PC-9 (cell line): ENCODE measurements at places on chromosomes 4 and X. TPM values are rescaled to one million over a fixed set of nuclear protein-coding genes. Genes with fewer than 3 reads are reported as not detected.

The DKK2 gene
- not detected in 2 replicates for total RNA-seq

The RAB33A gene
- total RNA-seq = 0.57 and 0.95 TPM in 2 replicates

The RNF150 gene
- 0.15 and 0.75 TPM in 2 replicates for total RNA-seq

The APLN gene
- total RNA-seq = 0.13 TPM in 2 replicates

The CLDN2 gene
- not detected in 2 replicates for total RNA-seq

The TCEAL2 gene
- total RNA-seq = not detected in 2 replicates

The SPATA4 gene
- total RNA-seq = 0.43 and 1.1 TPM in 2 replicates

The UGT2B11 gene
- not detected in 2 replicates for total RNA-seq

The ZNF827 gene
- total RNA-seq = 22.4 and 24.1 TPM in 2 replicates

The MAP3K15 gene
- total RNA-seq = not detected in 2 replicates

The ERCC6L gene
- 6.5 and 10.0 TPM in 2 replicates for total RNA-seq

GRCh38 chr4:5804656-5805055 lies 88.2 kb downstream of the CRMP1 start:
- no peak for DNase-seq

GRCh38 chr4:158395889-158396288 lies 125.8 kb upstream of the RXFP1 start:
- DNase-seq = no peak

DNA sequence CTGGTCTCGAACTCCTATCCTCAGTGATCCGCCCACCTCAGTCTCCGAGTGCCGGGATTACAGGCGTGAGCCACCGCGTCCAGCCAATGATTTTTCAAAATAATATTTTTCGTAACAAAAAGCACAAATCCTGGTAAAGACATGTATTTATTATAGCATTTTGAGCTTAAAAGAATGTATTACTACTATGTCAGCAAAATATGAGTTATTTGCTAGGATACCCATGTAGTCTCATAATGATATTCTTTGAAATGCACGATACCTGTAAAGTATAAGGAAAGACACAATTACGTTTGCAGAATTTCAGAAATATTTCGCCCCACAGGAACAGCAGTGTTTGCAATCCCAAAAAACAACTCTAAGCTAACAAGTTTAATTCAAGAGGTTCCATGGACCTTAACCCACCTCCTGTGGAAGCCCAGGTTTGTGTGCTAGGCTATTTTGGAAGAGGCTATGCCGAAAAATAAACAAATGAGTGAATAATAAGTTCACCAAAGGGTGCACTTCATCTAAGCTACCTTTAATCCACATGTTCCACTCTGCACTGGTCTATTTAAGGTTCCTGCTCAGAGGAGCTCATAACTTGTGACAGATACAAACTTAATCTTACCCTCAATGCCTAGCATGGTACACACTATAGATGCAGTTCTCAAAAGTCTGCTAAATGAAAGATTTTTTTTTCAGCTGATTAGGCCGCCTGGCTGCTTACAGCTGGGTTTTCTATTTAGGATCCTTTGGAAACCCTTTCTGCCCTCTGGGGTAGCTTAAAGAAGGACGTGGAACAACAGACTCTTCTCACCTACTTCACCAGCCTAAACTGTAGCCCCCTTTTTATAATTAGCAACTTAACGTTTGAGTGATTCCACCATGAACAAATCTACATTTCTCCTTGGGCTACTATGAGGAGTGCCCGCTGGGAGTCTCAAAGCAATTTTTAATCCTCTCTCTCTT lies 5.0 kb downstream of the FRYL start:
- no peak for DNase-seq

DNA sequence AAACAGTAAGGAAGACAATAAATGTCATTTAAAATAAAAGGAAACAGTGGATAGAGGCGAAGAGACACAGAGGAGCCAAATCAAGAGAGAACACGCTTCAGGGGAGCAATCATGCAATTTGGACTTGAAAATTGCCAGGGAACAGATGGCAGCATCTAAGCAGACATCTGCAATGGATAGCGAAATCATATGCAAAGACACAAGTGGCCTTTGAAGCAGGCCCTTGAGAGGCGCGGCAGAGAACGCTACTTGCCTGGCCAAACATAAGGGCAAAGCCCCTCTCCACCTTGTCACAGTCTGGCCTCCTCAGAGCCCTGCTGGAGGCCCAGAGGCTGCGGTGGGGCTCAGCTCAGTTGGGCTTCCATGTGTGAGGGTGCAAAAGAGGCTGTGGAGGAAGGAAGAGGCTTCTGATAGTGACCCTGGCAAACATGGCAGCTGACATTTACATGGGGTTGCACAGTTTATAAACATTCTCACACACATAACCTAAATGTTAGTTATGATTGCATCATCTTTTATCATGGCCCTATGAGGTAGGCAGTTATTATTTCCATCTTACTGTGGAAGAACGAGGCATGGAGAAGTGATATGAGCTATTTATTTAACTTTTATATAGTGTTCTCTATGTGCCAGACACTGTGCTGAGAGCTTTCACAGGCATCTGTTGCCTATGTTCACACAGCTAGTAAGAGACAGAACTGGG lies 18.3 kb downstream of the ADGRG4 start:
- no peak for DNase-seq

GRCh38 chr4:5711479-5712184 lies 631 bp downstream of the EVC start:
- DNase-seq = no peak

GRCh38 chr4:83618431-83618830 lies 82.5 kb downstream of the GPAT3 start:
- peak; percentile 50 for DNase-seq

- DNase-seq = no peak
Observed at GRCh38 chr4:186617921-186618320, 62.6 kb upstream of the MTNR1A start.

- no peak for DNase-seq
Observed at GRCh38 chrX:114178126-114178525, 405.8 kb upstream of the HTR2C start.

- DNase-seq = peak; percentile 75
Observed at GRCh38 chr4:189940178-189941004, at the start of gene FRG1. Gene FRG1 (plus strand): TSS chr4:189940872. CDS start chr4:189941010, 138 bp downstream.

DNA sequence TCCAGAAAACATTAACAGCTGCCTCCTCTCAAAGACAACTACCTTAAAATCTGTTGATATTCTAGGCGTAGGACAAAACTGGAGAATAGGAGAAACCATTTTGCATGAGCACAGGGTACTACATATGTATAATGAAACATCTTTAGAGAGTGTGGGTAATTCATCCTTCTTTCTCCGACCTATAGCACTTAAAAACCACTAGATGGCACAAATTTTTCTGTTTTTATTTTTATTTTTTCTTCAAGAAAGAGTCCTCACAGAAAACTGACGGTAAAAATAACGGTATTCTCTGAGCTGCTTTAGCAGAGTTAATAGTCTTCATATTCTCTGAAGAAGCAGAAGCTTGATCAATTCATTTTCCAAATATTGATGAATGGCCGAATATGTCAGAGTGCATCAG lies 14.6 kb downstream of the SMIM31 start:
- no peak for DNase-seq

GRCh38 chr4:2803624-2804448 lies 11.0 kb downstream of the SH3BP2 start:
- peak; percentile 78 for DNase-seq

DNA sequence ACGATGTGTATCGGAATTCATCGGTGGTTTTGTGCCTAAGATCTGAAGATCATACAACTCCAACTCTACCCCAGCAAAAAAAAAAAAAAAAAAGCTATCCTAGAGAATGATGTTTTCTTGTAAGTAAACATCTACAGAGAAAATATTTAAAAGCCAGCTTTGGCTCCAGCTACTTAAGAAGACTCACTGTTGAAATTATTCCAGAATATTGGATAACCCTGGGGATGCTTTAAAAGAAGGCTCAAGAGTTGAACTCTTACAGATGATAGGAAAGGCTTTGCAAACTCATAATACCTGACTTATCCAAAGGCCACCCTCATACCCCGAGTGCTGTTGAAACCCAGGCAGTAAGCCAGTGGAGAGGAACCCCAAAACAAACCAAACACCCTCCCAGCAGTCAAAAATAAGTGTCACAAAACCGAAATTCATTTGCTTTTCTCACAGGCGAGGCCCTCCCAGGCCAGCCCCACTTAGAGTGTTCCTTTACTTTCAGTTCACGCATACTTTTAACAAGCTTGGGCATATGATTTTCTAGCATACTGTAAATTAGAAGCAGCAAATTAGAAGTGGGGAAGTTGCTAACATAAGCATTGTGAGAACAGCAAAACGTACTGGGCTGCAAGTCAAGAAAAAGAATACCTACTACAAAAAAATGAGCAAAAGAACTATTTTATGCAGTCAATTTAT lies 2.7 kb upstream of the AMELX start:
- no peak for DNase-seq

DNA sequence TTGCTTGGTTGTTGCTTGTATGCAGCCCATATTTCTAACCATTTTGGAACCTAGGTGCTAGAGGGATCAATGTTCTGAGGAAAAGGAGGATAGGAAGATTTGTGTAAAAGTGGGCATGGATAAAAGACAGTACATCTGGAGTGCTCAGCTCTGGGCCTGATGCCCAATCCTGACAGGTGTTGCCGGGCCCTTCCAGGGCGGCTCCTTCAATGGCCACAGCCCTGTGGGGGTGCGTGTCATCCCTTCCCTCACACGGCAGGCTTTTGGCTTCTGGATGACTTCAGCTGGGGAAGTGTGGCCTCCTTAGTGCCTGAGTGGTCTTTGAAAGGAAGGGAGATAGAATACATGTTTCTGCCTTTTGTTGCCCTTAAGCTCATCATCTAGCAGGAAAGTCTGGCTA lies 47.2 kb downstream of the NELFA start:
- DNase-seq = no peak

DNA sequence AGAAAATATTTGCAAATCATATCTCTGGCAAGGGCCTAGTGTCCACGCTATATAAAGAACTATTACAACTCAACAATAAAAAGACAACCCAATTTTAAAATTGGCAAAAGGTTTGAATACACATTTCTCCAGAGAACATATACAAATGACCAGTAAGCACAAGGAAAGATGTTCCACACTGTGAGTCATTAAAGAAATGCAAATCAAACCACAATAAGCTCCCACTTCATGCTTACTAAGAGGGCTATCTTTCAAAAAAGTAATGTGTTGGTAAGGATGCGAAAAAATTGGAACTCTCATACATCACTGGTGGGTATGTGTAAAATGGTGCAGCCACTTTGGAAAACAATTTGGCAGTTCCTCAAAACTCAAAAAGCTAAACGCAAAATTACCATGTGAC lies 884.0 kb upstream of the INTU start:
- no peak for DNase-seq

DNA sequence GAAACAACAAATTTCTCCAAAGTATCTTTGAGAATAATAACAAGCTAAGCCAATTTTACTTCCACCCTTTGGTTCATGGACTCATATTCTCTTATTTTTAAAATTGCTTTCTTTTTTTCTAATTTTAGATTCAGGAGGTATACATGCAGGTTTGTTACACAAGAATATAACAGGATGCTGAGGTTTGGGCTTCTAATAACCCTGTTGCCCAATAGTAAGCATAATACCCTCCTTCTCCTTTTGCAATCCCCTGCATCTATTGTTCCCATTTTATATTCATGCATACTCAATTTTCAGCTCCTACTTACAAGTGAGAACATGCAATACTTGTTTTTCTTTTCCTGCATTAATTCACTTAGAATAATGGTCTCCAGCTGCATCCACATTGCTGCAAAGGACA lies 202.3 kb upstream of the FSTL5 start:
- DNase-seq = no peak

- DNase-seq = no peak
Observed at GRCh38 chr4:124178449-124179021, 534.0 kb downstream of the ANKRD50 start.

DNA sequence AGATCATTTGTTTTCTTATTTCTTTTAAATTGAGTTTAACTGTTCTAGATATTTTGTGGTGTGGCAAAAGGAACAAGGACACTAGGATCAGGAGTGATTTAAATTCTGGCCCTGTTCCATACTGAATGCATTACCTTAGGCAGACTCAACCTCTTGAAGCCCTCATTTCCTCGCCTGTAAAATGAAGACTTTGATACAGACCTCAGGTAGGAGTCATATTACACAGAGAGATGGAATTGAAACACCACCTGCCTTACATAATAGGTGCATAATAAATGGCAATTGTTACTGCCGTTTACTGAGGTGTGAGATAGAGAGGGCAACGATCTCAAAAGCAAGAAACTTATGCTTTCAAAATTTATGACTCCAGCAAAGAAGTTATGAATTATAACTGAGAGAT lies 28.2 kb upstream of the RASSF6 start:
- no peak for DNase-seq

GRCh38 chrX:124726881-124727280 lies 380.5 kb downstream of the SH2D1A start:
- DNase-seq = no peak

- DNase-seq = no peak
Observed at GRCh38 chr4:4901877-4902276, 42.4 kb downstream of the MSX1 start.

GRCh38 chr4:93960450-93960849 lies 131.9 kb downstream of the ATOH1 start:
- no peak for DNase-seq

GRCh38 chrX:72107320-72107719 lies 24.4 kb downstream of the RTL5 start:
- DNase-seq = no peak

DNA sequence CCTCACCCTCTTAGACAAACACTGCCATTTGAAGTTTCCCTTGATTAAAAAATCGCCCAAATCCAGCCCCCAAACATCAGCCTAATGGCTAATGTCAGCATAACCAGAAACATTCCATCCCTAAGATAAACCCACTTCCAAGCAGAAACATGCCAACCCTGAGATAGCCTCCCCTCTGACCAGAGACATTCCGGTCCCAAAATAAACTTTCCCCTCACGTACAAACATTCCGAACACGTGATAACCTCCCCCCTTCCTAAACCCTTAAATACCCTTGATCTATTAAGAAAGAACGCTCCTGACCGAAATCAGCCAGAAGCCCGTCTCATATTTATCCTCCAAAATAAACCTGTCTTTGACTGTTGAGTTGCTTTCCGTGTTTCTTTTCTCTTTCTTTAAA lies 237.2 kb downstream of the ASMT start:
- DNase-seq = no peak

DNA sequence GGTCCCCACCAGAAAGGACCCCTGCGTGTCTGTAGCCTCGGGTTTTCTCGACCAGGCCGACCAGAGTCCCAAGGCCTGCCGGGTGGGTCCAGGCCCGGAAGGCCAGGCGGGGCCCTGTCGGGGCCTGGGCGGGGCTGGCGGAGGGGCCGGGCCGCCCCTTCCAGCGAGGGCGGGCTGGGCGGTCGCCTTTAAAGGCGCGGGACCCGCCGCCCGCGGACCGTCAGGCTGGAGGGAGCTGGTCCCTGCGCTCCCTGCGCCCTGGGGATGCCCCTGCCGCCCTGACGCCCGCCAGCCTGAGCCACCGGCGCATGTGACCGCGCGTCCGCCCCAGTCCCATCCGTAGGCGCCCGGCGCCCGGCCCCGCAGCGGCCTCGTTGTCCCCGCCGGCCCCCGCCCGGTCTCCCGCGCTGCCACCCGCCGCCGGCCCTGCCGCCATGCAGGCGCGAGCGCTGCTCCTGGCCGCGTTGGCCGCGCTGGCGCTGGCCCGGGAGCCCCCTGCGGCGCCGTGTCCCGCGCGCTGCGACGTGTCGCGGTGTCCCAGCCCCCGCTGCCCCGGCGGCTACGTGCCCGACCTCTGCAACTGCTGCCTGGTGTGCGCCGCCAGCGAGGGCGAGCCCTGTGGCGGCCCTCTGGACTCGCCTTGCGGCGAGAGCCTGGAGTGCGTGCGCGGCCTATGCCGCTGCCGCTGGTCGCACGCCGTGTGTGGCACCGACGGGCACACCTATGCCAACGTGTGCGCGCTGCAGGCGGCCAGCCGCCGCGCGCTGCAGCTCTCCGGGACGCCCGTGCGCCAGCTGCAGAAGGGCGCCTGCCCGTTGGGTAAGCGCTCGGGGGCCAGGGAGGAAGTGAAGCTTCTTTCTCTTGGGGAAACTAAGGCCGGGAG lies at the start of gene HTRA3:
Gene HTRA3 (plus strand): TSS at position 220 of the 883 bp plus-strand sequence. CDS start 215 bp downstream, at position 435.
- DNase-seq = no peak
